ENCODE measurements at places on chromosomes 7 and 10.

DNA sequence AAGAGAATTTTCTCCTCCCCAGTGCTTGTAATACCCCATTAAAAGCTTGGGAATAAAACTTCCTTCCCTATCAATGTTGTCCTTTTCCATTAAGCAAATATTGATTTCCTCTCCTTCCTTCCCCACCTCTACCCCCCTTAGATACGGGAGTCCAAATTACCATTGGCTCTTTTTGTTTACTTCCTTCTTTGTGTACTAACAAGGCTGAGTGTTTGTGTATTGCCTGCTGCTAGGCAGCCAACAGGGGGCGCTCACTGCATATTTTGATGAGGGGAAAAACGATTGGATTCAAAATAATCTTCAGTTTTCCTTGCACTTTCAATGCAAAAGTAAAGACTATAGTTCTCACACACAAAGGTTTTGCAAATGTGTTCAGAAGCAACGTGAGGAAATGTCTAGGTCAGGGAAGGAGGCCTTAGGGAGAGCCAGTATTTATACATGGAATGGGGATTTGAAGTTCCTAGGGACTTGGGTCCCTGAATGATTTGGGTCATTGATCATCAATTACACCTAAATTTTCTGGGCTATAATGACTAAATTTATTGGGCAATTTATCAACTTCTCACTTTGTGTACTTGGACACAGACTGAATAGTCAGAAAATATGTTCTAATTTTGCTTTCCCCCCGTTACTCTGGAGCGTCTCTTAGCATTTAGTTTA is 23.6 kb upstream of the VPS41 start:
- peak; percentile 21 for DNase-seq

DNA sequence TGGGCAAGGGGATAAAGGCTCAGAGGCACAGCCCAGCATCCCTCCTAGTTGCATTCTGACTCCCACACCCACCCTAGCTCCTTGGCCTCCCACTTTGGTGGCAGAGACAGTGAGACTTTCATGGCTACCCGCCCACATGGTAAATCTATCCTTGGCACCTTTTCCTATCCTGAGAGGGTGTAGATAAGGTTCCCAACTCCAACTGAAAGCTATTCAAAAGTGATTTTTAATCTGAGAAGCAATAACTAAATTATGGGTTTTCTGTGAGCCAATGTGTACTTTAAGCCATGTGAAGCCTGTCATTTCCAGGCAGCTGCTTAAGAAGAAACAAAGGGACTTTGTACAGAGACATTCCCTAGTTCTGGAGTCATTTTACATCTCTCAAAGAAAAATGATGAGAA is 9.1 kb downstream of the LAMB1 start:
- no peak for DNase-seq

DNA sequence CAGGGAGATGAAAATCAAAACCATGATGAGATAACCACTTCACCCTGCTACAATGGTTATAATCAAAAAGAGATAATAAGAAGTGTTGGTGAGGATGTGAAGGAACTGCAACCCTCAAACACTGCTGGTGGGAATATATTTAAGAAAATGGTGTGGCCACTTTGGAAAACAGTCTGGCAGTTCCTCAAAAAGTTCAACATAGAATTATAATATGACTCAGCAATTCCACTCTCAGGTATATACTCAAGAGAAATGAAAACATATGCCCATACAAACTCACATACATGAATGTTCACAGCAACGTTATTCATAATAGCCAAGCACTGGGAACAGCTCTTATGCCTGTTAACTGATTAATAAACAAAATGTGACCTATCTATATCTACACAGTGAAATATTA is 104.8 kb downstream of the SLC25A13 start:
- DNase-seq = no peak

DNA sequence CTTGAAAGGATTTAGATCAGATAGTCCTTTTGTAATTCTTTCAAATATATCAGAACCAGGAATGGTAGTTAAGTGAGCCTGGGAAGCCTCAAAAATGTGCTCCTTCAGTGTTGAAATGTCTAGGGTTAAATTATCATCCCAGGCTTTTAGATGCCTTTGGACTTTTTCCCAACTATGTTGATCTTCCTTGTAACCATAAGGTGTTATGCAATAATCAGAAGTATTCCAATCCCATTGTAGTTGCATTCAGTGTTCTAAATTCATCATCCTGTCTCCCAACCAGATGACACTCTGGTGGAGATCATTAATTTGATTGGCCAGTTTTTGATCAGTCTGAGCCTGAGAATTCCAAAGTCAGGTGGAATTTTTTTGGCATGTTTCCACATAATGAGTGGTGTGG is 35.1 kb upstream of the AKR1C2 start:
- no peak for DNase-seq

DNA sequence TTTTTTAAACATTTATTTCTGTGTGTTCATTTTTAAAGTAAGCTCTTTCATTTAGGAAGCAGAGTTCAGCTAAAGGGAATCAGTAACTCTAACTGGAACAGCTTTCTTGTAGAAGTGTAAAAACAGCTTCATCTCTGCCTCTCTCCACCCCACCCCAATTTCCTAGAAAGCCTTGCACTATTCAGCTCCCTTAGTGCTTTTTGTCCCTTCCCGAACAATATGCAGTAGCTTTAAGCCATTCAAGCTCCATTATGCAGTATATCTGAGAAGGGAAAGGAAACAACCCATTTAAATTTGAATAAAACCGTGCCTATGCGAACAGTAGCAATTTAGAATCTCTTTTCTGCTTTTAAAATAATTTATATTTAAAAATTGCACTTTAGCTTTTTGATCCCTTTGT is 134.5 kb downstream of the TRIL start:
- no peak for DNase-seq

GRCh38 chr10:5527332-5528200 is 2.8 kb downstream of the CALML3 start:
- no peak for DNase-seq

DNA sequence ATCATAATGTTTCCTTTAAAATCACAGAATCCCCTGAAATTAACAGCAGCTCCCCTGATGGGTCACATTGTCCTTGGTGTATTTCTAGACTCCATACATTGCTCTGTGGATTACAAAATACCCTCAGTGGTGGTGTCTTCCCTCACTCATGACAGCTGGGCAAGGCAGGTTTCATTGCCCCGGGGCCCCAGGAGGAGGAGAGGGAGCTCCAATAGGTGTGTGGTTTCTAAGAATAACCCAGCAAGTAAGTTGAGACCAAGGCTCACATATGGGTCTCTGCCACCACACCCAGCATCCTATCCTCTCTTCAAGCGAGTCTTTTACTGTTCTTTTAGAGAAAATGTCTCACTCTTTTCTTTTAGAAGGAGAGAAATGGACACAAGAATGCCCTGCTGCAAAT is 63.6 kb downstream of the PKD1L1 start:
- DNase-seq = no peak

GRCh38 chr7:909358-910329 is 33.3 kb downstream of the GET4 start:
- peak; percentile 73 for DNase-seq

DNA sequence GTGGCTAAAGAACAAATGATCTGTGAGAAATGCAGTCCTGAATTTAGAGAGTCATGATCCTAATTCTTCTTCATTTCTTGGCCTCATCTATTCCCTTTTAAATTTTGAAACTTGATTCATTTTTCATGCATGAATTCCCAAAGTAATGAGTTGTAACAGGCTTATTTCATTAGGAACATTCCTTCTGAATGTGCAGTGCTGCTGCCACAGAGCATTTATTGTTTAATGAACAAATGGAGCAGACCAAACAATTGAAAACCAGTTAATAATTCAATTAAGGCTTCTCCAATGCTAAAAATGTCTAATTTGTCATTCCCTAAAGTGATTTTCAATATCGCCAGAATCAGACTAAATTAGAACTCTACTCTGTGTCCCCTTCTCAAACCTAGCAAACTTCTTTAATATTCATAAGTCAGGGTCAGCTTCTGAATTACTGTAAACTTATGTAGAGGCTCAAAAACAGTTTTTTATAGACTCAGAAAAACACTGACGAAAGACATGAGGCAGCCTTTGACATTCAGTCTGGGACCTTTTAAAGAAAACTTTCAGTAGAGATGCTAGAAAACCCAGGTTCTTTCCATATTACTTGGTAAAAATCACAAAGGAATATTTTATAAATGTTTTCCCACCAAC is 14.5 kb downstream of the LSMEM1 start:
- no peak for DNase-seq

DNA sequence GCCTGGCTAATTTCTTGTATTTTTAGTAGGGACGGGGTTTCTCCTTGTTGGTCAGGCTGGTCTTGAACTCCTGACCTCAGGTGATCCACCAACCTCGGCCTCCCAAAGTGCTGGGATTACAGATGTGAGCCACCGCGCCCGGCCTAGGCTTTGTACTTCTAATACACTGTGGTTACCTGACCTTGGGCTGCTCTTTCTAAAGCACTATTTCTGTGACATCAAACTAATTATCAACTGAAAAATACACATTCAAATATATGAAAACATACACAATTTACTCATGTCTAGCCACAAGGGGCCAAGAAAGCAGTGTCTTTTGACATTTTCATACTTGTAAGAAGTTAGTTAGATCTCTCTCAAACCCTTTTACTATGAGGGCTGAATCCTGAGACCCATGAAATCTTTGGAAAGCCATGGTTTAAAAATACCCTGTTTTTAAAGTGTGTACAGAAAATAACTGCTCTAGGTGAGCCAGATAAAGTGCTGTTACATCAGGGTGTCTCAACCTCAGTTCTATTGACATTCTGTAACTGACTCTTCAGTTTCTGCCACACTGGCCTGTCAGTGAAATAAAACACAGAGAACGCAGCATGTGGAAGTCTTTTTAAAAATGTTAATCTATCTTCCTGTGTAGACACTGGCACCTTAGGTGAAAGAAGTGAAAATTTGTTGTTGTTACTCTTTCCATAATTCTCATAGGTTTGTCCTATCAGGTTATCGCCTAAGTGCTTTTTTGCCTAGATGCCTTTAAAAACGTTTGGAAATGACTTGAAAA is 58.8 kb downstream of the CREM start:
- DNase-seq = no peak

GRCh38 chr10:43945094-43945730 is 296.5 kb upstream of the ZNF32 start:
- DNase-seq = no peak

- DNase-seq = peak; percentile 65
Observed at GRCh38 chr7:100158229-100159098, at the start of gene TRAPPC14. TRAPPC14 (minus strand) TSS chr7:100158723; CDS start chr7:100158499, 224 bp downstream.

DNA sequence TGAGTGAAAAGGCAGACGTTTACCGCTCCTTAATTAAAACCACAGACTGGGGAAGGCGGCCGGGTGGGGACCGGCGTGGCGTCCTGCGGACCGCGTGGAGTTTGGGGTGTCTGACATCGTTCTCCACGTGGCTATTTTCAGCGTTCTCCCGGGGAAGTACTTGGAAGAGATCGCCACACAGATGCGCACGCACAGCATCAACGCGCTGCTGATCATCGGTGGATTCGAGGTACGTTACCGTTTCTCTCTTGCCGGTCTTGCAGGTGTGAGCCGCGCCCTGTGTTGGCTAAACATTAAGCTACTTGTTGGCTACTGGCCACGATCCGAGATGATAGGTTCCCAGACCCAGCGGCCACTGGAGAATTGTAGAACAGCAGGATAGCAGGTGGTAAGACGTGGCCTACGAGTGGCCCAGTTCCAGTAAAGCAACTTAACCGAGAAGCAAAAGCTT is 51.3 kb downstream of the PFKP start:
- no peak for DNase-seq

- DNase-seq = no peak
Observed at GRCh38 chr7:102318482-102318971, 31.9 kb downstream of the SH2B2 start.

DNA sequence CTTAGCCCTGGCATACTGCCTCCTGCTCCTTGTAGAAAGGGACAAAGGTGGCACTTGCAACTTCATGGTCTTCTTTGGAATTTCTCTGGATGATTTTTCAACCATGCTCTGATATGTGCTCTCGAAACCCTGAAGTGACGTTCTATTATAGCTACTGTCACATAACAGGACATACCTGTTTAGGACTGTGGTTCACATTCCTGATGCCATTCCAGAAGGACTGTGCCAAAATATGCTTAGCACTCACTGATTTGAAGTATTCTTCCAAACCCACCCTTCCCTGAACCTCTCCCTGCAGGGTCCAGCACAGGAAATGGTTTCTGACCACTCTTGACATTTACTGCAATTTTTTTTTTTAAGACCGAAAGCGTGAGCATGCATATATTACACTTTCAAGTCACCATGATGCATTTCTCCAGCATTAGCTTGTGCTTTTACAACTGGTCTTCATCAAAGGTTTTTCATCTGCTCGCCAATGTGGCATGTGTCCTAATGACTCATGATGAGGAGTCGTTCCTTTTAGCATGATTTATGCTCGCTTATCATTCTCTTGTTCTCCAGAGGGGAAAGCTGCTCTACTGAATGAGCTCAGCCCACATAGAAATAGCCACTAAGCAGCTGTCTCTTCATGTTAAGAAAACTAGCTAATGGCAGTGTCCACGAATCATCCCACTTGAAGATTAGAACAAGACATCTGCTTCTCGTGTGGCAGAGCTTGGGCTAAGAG is 135.2 kb downstream of the ADAM12 start:
- DNase-seq = no peak

DNA sequence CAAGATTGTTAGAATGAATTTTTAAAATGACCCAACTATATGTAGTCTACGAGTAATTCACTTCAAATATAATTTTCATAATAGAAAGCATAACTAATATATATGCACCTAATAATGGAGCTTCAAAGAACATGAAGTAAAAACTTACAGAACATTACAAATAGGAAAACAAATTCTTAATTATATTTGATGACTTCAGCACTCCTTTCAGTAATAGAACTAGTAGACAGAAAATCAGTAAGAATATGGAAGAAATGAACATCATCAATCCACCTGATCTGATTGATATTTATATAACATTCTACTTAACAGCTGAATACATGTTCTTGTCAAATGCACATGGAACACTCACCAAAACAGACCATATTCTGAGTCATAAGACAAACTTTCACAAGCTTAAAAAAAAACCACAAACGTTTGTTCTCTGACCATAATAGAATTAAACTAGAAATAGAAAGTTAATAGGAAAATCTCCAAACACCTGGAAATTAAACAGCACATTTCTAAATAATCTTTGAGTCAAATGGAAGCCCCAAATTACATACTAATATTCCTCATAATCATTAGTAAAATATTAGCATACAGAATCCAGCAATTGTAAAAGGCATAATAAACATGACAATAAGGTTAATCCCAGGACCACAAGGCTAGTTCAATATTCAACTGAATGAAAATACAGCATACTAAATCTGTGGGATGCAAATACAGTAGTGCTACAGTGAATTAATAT is 48.0 kb downstream of the BRAF start:
- DNase-seq = peak; percentile 66

GRCh38 chr10:111247781-111248389 is 171.1 kb downstream of the ADRA2A start:
- no peak for DNase-seq

DNA sequence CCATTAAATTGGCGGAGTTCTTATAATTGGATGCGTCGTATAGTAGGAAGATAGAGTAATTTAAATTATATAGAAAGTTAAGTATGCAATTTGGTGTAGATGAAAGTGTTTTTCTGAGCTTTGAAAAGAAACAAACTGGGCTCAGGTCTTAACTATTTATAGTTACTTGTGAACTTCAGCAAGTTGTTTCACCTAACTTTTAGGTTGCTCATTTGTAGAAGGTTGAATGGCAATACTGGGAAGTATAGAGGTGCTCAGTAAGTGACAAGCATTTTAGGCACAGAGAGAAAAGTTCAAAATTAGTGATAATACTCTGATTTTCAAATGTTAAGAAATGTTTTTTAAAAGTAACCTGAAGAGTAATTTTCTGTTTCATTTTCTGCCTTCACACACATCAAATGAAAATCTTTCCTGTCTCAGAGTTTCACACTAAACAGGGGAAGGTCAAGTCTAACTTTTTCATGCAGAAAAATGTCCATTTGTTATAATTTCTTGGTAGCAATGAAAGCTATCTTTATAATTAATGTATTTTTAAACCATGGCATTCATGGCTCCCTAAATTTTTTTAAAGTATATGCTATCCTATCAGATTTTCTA is 146.5 kb downstream of the PHF14 start:
- no peak for DNase-seq
